Endothelial cell of umbilical vein (primary cell): ENCODE measurements at places on chromosomes 7 and 10.

DNA sequence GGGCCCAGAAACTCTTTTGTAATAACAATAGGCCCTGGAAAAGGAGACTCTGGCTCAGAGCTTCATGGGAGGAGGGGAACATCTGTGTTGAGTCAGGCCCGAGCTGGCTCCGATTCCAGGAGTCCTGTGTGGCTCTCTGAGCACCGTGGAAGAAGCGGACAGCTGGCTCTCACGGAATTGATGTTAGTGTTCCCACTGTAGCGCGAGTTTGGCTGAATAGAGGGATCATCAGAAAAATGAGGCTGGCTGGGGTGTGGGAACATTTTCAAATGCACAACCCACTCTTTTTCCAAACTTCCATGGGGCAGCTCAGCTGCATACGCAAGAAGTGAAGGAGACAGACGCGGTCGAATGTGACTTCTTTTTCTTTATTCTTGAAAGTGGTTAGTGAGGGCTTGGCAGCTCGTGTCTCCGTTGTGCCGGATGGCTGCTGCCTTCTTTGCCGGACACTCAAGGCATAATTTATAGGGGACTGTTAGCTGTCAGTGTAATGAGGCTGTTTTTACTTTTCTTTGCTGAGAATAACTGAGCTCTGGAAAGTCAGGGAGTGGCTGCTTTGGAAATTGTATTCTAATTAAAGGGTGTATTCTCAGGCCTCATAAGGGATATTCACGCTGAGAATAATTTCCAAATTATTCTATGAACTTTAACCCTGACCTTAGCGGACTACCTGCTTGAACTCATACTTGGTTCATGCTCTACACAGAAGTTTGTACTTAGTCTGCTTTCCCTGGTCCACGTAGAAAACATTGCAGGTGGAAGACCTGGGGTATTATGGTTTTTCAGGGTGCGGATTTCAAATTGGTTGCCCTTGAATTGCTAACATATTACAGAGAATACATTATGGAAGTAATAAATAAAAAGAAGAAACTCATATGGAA is 23.1 kb downstream of the MDFIC start:
- no peaks in the 10 kb centered on the region for H3K4me1 ChIP-seq
- no peak overlapping the region for H3K27ac ChIP-seq
- no peaks in the 10 kb centered on the region for H3K36me3 ChIP-seq
- H3K4me3 ChIP-seq: no peak overlapping the region
- DNase-seq: peak; percentile 60

DNA sequence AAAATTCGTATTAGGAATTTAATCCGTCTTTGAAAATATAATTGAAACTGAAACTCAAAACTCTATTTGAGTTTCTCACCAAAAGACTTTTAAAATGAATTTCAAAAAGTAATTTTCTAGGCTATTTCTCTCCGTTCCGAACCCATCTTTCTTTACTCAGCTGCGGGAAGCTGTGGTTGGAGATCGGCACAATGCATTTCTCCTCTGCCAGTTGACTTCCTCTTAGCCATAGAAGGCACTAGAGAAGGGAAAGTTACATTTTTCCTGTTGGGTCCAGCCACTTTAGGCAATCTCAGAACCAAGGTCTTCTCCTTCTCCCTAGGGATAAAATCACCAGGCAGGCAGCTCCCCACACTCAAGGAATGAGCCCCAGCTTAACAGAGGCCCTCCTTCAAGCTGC is 133.6 kb upstream of the COL1A2 start:
- H3K4me3 ChIP-seq: no peak overlapping the region
- no peak for DNase-seq
- H3K27me3 ChIP-seq: no peaks in the 10 kb centered on the region
- no peaks in the 10 kb centered on the region for H3K36me3 ChIP-seq

GRCh38 chr10:31090894-31091607 is 59.4 kb upstream of the ZNF438 start:
- no peak overlapping the region for H3K4me3 ChIP-seq
- DNase-seq: no peak
- no peaks in the 10 kb centered on the region for H3K4me1 ChIP-seq
- H3K27me3 ChIP-seq: no peaks in the 10 kb centered on the region

- H3K4me3 ChIP-seq: peak overlapping the region; percentile 94
- peaks cover 21% of the 10 kb centered on the region for H3K36me3 ChIP-seq
- H3K27ac ChIP-seq: peak overlapping the region; percentile 79
- peak; percentile 59 for DNase-seq
- H3K4me1 ChIP-seq: peaks cover 35% of the 10 kb centered on the region
Measured at GRCh38 chr7:26202019-26202990, 760 bp downstream of the CBX3 start.

DNA sequence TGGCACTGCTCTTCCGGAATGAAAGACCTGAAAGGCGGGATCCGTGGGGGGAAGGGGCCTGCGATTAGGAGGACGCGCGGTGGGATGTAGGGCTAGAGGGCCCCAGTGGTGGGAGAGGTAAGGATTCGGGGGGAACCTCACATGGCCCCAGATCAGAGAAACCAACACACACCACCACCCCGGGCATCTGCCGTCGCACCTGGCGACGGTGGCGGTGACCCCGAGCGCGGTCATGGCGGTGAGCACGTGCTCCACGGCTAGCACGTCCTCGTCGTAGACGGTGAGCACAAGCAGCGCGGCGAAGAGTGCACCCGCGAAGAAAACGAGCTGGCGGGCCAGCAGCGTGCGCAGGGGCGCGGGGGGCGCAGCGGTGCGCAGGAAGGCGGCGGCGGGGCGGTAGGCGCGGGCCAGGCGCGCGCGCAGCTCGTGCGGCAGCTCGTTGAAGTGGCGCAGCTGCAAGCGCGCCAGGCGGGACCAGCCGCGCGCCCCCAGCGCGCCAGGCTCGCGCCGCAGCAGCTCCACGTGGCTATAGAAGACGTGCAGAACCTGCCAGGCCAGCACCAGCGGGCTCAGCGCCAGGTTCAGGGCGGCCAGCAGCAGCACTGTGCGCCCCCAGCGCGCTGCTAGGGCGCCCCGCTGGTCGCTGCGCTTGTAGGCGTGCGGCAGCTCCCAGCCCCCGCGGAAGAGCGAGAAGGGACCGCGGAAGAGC is 5.7 kb downstream of the ATG9B start:
- H3K4me1 ChIP-seq: peaks cover 7% of the 10 kb centered on the region
- no peak overlapping the region for H3K27ac ChIP-seq
- peaks cover 14% of the 10 kb centered on the region for H3K27me3 ChIP-seq
- peak; percentile 56 for DNase-seq
- no peak overlapping the region for H3K4me3 ChIP-seq

DNA sequence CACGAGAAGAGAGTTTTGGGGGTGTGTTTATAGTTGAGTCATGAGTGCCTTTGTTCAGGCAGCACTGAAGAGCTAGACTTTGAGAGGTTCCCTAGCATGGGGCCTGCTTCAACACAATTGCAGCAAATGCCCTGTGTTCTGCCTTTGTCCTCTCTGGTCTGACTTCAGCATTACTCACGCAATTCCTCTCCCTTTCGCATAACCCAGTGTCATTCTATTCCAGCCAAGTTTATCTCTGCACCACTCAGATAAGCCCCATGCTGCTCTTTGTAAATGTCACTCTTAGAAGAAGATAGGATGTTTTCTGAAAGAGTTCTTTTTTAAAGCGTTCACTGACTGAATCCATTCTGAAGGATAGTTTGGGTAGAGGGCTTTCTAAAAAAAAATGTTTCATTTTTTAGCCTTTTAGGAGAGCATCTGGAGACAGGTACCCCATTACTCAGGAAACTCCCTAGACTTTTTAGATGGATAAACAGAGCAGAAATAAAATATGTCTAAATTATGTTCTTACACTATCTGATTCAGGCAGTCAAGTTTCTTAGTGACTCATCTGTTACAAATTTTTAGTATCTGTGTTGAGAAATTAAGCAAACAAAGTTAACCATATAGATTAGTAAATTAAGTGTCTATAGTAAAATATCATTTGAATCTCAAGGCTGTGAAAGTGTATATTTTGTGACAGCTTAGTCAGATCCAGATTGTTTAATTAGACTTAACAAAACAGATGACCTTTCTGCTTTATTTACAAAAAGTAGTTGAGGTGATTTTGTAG is 318.5 kb downstream of the GPR158 start:
- H3K36me3 ChIP-seq: no peaks in the 10 kb centered on the region
- H3K4me1 ChIP-seq: peaks cover 22% of the 10 kb centered on the region
- H3K4me3 ChIP-seq: no peak overlapping the region
- no peaks in the 10 kb centered on the region for H3K27me3 ChIP-seq

DNA sequence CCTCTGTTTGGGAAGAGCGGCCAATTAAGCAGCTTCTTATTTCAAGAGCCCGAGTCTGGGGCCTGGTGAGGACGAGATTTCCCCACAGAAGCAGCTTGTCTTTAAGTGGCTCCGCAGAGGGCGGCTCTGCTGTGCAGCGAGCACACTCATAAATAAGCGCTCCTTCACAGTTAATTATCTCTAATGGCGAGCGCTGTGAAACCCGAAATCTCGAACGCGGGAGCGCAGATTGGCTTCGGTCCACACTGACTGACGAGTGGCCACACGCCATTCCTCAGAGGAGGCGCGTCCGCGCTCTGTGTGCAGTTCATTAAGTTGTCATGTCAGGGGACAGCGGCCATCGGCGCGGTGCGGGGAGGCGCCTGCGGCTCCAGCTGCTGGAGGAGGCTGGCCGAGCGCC is 560.9 kb downstream of the DNAJB6 start:
- DNase-seq: no peak
- H3K27ac ChIP-seq: no peak overlapping the region
- no peaks in the 10 kb centered on the region for H3K36me3 ChIP-seq
- H3K4me1 ChIP-seq: no peaks in the 10 kb centered on the region
- H3K27me3 ChIP-seq: no peaks in the 10 kb centered on the region
- H3K4me3 ChIP-seq: no peak overlapping the region

DNA sequence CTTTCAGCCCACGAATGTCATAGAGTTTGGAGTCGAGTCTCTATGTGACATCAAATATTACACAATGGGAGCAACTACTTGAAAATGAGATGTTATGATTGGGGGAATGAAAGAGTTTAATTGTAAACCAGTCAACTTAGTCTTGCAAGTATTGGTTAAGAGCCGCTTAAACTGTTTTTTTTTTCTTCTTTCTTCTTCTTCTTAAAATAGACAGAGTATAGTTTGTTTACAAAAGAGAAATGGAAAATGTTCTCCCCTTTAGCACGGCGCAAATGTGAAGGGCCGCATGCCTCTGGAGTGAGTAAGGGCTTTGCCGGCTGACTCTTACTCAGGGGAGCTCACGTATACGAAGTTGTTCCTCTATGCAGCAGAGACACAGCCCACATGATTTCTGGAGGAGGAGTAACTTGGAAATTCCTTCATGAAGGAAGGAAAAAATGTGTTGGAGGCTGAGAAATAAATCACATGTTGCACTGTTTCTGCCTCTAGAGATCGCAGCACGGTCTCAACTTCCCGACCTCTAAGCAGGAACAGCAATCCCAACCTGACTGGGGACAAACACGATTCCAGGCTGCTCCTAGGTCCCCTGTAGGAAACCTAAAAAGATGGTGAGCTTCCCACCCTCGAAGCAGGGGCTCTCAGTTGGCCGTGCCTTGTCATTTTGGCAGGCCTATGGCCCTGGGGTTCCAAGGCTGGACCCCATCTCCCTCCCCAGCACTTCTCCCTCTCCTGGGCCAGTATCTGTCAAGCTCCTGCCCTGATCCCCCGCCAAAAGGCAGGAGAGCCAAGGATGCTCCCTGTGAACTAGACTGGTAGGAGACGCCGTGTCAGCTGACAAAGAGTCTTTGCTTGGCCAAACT is 44.8 kb downstream of the MYOF start:
- H3K27me3 ChIP-seq: no peaks in the 10 kb centered on the region
- peaks cover 3% of the 10 kb centered on the region for H3K36me3 ChIP-seq
- no peak overlapping the region for H3K4me3 ChIP-seq
- peak overlapping the region; percentile 100 for H3K27ac ChIP-seq
- peaks cover 52% of the 10 kb centered on the region for H3K4me1 ChIP-seq

DNA sequence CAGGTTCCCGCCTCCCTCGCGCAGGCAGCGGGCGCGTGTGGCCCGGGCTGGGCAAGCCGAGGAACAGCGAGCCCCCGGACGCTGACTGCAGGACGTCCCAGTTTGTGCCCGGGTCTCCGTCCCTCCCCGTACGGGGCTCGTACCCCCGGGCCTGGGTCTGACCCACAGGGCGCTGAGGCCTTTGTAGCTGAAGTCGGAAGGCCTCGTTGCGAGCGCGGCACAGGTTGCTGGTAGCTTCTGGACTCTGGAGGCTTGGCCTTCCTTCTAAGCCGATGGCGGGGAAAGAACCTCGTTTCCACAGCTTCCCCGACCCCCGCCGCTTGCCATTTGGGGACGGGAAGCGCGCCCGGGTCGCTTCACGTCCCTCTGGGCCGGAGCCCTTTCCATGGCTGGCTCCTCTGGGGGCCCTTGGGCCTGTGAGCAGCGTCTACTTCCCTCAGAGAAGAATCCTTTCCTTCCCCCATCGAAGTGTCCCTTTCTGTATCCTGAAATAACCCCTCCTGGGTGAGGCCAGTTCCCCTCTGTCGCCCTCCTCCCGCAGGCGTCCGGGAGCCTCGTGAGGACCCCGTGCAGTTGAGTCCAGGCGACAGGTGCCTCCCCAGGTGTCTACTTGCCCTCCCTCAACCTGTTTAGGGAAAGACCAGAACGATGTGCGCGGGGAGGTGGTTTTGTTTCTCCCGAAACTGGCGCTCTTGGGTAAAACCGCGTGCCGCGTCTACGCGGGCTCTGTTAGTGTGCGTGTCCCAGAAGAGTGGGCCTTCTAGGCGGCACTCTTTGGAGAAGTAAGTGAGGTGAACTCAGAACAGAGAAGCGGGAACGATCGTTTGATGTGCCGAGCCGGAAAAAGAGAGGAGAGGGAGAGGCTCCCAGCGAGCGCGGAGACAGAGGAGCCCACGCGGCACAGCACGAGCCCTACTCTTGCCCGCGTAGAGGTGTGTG is 9.3 kb downstream of the EVX1 start:
- H3K4me3 ChIP-seq: no peak overlapping the region
- H3K36me3 ChIP-seq: no peaks in the 10 kb centered on the region
- DNase-seq: peak; percentile 23
- peaks cover 79% of the 10 kb centered on the region for H3K27me3 ChIP-seq

- H3K4me1 ChIP-seq: no peaks in the 10 kb centered on the region
- DNase-seq: no peak
- H3K4me3 ChIP-seq: no peak overlapping the region
Measured at GRCh38 chr7:32221736-32222135, 151.5 kb upstream of the PDE1C start.

DNA sequence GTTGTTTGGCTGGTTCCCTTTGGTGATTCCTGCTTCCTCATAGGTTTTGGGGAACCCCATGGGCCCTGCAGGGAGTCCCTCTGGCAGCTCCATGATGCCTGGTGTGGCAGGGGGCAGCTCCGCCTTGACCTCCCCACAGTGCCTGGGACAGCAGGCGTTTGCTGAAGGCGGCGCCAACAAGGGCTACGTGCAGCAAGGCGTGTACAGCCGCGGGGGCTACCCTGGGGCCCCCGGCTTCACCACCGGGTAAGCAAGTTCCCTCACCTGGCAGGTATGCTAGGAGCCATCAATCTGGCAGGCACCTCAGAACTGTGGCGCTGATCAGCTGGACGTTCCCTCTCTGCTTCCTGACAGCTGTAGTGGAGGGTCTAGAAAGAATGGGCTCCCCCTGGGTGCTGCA is 8.3 kb downstream of the ZMIZ2 start:
- no peak for DNase-seq
- no peak overlapping the region for H3K27ac ChIP-seq
- H3K4me3 ChIP-seq: no peak overlapping the region
- no peaks in the 10 kb centered on the region for H3K27me3 ChIP-seq
- peaks cover 42% of the 10 kb centered on the region for H3K36me3 ChIP-seq
- H3K4me1 ChIP-seq: no peaks in the 10 kb centered on the region

GRCh38 chr10:30029872-30030256 is 29.5 kb downstream of the JCAD start:
- H3K36me3 ChIP-seq: peaks cover 3% of the 10 kb centered on the region
- no peak overlapping the region for H3K27ac ChIP-seq
- no peak overlapping the region for H3K4me3 ChIP-seq
- peaks cover 44% of the 10 kb centered on the region for H3K4me1 ChIP-seq
- no peak for DNase-seq
